ENCODE measurements at places on chromosomes 7 and 10.
A peak's percentile ranks its signal among the peaks of the same experiment; 100 is the strongest.

- DNase-seq, result no peak
Observed at GRCh38 chr7:15370441-15370840, 191.4 kb downstream of the AGMO start.

DNA sequence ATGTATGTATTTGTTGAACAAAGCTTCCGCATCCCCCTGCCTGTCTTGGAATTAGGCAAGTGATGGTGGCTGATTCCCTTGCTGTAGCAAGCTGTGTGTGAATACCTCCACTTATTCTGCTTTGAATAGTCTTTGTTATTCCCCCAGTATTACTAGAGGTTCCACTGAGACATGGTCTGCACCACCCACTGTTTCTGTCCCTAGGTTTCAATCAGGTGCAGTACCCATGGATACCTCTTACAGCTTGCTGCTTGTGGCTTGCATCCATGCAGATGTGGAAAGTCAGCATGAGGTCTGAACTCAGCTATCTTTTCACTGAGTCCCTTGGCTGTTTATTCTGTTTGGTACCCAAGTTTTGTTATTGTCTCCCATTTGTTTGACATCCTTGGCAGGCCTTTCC, 447.4 kb downstream of the GRM8 start:
- DNase-seq, result no peak

GRCh38 chr7:79529881-79530235, 76.4 kb upstream of the MAGI2 start:
- DNase-seq, result no peak

GRCh38 chr7:151550656-151551286, 31.1 kb upstream of the RHEB start:
- DNase-seq, result peak; percentile 34

DNA sequence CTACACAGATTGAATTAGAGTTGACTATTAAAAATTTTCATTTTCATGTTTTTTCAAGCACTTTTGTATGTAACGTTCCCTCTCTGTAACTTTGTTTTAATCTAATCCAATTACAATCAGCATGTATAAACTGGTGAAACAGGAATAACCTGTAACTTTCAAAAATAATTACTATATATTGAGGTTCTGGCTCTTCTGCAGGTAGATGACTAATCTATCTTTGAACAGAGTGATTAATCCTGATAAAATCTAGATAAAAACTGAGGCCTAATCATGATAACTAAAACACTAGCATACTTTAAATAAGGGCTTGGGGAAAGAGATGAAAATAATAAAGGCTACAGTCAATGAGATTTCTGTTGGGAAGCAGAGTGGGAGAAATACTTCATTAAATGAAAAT, 101.6 kb upstream of the KCND2 start:
- no peak for DNase-seq

- DNase-seq, result peak; percentile 7
Observed at GRCh38 chr10:105328503-105329133, 687.5 kb downstream of the SORCS3 start.

DNA sequence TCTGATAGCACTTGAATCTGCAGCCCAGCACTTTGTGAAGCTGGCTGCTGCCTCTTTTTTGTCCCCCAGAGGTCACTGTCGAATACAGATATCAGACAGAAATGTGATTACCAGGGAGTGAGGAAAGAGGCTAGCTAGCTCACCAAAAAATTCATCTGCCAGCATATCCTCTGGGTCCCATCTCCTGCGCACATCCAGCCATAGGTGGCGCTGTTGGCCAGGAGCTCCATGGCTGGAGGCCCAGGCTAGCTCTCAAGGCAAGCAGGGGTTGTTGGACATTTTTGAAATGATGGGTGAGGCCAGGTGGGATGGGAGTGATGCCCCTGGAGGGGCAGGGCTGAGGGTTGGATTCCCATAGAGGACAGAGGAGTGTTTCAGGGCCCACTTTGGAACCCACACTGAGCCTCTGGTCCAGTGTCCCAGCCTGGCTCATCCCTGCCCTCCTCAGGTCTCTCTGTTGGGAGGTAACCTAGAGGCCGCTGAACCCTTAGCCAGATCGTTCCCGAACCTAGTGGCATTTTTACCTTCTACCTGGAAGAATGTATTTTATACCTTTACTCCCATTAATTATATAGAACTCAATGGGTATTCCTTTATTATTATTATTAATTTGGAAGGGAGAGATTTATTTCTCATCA, 14.8 kb downstream of the DPCD start:
- peak; percentile 43 for DNase-seq

DNA sequence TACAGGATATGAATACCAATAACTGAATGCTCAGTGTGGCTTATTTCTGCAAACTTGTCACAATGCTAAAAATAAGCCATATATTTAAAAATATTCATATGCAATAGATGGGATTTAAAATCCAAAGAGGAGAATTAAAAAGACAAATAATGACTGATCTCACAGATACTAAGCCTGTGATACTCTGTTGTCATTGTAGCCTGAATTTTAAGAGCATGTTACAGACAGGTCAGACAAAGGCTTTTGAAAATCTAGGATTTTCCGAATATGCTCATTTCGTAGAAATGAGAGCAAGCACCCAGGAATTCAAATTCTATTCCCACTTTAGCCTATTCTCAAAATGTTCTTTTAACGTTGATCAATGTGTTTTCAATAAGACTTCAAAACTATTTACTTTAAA, 269.7 kb downstream of the PCDH15 start:
- DNase-seq, result no peak

GRCh38 chr10:116470768-116471415, 43.2 kb downstream of the PNLIPRP3 start:
- DNase-seq, result no peak

DNA sequence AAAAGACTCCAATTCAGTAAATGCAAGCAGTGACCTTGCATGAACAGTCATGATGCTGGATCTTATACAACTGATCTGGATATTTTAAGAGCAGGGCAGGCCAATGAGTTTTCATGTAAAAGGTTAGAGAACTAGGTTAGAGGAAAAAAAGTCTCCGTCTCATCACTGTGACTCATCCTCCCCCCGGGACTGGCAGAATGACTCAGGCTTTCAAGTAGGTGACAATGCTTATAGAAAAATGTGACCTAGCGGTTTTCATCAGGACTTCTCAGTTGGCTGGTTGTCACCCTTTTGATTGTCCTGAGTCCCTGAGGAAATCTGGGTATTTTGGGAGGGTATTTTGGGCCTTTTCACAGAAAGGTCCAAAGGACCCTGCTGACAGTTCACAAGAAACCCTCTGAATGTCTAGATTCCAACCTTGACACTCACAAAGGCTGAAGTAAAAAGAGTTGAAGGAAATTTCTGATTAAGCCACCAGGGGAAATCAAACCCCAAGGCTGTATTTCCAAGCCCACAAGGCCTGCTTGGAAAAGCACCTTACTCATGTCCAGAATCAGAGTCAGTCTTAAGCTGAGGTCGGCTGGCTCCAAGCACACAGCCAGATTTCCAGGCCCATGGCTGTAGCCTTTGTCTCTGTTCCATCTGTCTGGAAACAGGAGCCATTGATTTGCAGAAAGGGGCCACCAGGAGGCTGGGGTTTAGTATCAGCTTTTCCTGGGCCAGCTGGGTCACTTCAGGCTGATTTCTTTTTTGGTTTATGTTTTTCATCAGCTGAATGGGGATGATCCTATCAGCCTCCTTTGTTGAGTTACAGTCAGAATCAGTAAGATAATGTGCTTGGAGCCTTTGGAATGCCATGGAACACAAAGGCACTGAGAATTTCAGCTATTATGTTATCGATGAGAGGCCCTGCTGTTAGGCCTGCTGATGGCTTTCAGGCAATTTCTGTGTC, 226.4 kb upstream of the HABP2 start:
- DNase-seq, result no peak

GRCh38 chr7:142516038-142516501, 233.2 kb upstream of the PRSS1 start:
- peak; percentile 48 for DNase-seq

- DNase-seq, result no peak
Observed at GRCh38 chr10:108465871-108466641, 1301.5 kb upstream of the SORCS1 start.

DNA sequence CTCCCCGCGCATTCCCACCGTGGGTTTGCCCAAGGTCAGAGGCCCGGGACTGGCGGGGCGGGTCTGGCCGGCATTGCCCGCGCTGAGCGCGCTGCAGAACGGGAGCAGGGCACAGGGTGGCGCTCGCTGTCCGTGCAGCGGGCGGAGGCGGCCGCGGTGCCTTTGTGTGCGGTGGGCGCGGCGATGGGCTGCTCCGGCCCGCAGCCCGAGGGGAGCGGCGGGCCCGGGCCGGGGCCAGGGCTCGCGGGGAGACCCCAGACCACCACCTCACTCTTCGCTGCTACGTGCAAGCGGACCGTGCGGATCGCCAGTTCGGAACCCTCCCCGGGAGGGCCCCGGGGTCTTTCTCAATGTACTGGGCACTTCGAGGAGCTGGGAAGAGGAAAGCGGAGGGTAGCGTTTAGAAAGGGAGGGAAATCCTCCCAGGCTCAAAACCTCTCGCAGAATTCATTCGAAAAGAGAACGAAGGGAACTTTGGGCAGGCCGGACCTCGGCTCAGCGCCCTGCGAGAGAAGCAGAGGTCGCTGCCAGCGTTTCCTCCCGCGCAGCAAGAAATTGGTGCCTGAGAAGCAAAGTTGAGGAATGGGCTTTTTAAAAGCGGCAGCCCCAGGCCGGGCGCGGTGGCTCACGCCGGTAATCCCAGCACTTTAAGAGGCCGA, 8.5 kb downstream of the SP8 start:
- DNase-seq, result no peak

- DNase-seq, result no peak
Observed at GRCh38 chr7:31254926-31255325, 85.6 kb downstream of the NEUROD6 start.

DNA sequence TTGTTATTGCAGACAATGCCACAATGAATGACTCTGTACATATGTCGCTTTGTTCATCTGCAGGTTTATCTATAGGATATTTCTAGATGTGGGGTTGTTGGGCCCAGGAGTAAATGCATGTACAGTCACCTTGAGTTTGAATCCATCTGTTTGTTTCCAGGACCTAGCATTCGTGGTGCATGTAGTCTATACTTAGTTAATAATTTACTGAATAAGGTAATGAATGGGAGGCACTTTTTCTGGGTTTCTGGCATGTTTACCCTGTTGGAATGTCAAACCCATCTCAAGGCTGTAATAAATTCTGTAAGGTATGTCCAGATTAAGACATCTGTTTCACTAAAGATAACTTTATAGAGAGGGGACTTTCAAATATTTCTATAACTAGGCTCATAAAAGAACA, 23.5 kb downstream of the HECTD2 start:
- no peak for DNase-seq

GRCh38 chr7:158662610-158663427, 41.8 kb downstream of the NCAPG2 start:
- DNase-seq, result no peak

- no peak for DNase-seq
Observed at GRCh38 chr10:25114036-25114411, 60.8 kb upstream of the GPR158 start.

- DNase-seq, result no peak
Observed at GRCh38 chr7:16404636-16405035, 16.7 kb downstream of the CRPPA start.

GRCh38 chr7:24441314-24442027, 131.8 kb upstream of the PALS2 start:
- no peak for DNase-seq

DNA sequence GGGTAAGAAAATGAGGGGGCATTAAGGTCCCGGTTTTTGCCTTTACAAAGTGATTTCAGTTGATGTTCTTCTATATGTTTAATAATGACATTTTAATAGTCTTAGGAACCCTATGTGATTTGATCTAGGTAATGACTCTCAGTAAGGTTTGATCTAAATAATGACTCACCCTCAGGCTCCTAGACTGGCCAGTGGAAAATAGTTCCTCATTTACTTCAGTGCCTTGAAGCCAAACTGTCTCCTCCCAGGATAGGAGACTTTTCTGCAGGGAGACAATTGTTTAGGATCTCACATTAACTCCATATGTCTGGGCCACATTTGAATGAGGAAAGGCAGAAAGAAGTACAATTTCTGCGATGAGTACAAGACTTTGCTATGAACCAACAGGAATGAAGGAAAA, 1331.9 kb downstream of the XPNPEP1 start:
- no peak for DNase-seq

- no peak for DNase-seq
Observed at GRCh38 chr7:113026941-113027340, 59.7 kb downstream of the GPR85 start.

GRCh38 chr10:36583690-36584089, 541.7 kb upstream of the ANKRD30A start:
- DNase-seq, result no peak

DNA sequence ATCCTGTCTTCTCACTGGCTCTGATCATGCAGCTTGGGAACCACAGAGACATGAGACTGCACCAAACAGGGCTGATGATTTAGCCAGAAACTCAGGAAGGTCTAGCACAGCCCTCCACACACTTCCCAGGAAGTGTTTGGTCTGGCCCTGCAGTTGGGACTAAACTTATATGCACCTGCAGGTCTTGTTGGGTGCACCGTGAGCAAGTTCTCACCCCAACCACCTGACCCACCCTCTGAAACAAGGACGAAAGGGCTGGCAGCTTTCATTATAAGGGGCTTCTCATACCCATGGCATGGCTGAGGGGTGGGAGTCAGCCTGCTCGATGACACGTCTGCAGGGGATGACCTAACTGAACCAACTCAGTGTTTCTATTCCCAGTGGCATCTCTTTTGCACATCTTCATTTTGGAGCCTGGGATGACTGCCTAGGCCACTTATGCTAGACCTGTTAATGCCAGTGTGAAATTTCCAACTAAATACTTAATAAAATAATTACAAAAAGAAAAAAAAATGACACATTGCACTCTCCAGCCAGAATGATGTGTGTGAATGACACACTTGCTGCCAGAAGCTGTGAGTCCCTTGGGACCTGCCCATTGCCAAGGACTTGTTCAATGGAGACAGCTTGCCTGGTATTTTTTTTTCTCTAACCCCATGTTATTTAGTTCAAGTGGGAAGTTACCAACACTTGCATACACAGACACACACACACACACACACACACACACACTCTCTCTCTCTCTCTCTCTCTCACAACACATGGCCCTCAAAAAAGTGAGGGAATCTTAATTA, 102.6 kb downstream of the NEURL1 start:
- no peak for DNase-seq

- DNase-seq, result no peak
Observed at GRCh38 chr7:44073664-44074348, 8.4 kb upstream of the PGAM2 start.

DNA sequence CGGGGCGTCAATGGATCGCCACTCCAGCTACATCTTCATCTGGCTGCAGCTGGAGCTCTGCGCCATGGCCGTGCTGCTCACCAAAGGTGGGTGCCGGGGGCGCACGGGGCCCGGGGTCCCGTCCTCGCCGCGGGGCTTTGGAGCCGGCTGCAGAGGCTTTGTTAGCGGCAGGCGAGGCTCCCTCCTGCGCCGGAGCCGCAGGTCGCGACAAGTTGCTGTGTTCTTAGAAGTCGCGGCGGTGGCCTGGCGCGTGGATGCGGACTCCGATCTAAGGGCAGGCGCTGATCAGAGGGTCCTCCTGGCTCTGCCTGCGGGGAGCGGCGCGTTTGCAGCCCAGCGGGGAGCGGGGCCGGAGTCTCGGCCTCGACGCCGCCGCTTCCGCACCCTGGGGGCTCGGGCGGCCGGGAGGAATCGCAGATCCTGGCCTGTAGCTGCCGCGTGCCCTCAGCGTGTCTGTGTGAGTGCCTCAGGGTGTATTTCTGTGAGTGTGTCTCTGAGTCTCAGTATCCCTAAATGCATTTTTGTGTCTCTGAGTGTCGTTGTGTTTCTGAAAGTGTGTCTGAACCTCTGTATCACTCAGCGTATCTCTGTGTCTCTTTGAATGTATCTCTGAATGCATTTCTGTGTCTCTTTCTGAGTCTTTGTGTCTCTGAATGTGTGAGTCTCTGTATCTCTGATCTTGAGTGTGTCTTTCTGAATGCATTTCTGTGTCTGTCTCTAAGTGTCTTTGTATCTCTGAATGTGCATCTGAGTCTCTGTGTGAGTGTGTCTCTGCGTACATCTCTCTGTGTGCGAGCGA, 766 bp downstream of the BAMBI start:
- no peak for DNase-seq

Data from COR-L47 (cell line).